Left cardiac atrium (tissue), 4 donors: ENCODE measurements at places on chromosomes 1 and 21. TPM values are rescaled to one million over a fixed set of nuclear protein-coding genes. Genes with fewer than 3 reads are reported as not detected.

- no peak for DNase-seq
These were observed 867.8 kb downstream of the AMY1C start for GRCh38 chr1:104617474-104617873.

Gene ZSCAN20
- 4.4 TPM for total RNA-seq

GRCh38 chr21:45926281-45926680 is 55.3 kb upstream of the COL6A1 start:
- no peak for DNase-seq

GRCh38 chr1:225446981-225447615 is 19.3 kb upstream of the LBR start:
- DNase-seq: no peak

Gene FAM110D
- 5.3 TPM for total RNA-seq

DNA sequence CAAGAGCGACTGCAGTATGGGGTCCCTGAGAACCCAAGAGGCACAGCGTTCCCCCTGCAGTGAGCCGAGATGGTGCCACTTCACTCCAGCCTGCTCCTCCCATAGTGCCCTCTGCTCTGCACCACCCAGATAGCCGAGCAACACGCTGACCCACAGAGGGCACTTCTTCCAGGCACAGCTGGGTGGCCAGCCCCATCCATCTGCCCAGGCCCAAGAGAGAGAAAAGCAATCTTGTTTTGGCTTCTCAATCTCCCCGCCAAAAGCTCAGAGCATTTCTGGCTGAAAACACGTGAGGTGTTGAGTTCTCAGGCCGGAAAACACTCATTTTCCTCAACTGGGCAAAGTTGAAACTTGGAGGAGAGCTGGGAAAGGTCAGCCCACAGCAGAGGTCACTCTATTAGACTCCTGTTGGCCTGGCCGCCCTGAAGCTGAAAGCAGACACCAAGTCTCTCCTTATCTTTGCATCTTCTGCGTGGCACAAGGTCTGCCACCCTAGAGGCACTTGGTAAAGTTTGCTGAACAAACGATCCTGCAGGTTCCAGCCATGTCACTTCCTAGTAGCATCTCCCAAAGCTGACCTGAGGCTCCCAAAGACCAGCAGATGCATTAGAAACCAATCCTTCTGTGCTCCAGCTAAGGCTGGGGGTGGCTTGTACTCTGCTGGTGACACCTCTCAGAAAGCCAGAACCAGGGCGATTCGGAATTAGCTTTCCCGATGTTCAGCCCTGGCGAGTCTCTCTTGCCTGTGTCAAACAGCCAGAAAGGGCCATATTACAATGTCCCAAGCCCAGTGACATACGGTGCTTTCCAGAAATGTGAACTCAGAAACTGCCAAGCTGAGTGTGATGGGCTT is 10.9 kb downstream of the CAPN9 start:
- DNase-seq: no peak

GRCh38 chr1:35947547-35947946 is 16.6 kb downstream of the AGO3 start:
- no peak for DNase-seq

Gene ORC1
- 0.94 TPM for total RNA-seq

Gene MEGF6
- total RNA-seq: 12.4 TPM

GRCh38 chr1:160744852-160745520 is 5.9 kb downstream of the SLAMF7 start:
- DNase-seq: no peak

- DNase-seq: no peak
These were observed 62.8 kb downstream of the ST3GAL3 start for GRCh38 chr1:43770111-43770510.

- no peak for DNase-seq
These were observed 211.6 kb upstream of the PLXNA2 start for GRCh38 chr1:208455821-208456220.

DNA sequence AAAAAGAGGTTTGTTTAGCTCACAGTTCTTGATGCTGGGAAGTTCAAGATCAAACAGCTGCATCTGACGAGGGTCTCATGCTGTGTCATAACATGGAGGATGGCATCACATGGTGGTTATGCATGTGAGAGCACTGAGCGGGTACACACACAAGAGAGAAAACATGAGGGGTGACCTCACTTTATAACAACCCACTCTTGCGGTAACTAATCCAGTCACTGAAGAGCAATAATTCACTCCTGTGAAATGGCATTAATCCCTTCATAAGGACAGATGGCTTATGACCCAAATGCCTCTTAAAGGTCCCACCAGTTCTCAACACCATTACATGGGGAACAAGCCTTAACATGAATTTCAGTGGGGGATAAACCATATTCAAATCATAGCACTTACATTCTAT is 23.2 kb upstream of the CHIT1 start:
- DNase-seq: no peak

- no peak for DNase-seq
These were observed 40.2 kb upstream of the VWA5B1 start for GRCh38 chr1:20250340-20250989.

Gene RAB7B
- 2.4 TPM for total RNA-seq

Gene PALMD
- total RNA-seq: 104 TPM

DNA sequence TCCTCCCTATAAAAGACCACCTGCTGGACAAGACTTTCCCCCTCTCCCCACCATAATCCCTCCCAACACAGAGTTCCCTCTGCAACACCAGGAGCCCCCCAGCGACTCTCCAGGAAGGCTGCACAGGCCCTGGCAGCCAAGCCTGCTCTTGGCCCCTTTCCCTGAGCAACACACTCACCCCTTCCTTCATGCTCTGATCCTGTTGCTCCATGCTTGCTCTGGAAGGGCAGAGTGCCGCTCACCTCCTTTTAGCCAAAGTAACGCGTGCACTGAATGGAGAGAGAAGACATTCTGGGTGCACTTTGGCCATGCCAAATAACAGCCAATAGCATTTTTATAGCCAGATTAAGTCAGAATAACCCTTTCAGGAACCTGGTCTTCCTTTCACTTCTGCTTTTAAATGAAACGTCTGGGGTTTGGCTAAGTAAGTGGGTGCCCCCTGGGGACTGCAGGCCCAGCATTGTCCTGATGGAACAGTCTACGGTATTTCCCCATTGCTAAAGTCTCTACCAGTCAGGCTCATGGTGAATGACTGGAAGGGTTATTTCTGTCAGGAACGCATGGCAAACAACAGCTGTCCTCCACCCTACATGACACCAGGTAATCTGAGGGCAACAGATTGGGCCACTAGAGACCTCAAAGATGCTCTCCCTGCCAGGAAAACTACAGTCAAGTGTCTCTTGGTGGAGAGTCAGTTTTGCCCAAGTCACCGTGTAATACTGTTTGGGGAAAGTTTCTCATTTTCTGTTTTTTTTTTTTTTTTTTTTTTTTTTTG is at the start of gene SLC2A5:
TSS of gene SLC2A5 (minus strand) at position 310 of the 775 bp plus-strand sequence. CDS start at position 211, 99 bp downstream.
- DNase-seq: peak; percentile 39

GRCh38 chr1:42877380-42877779 is 31.0 kb downstream of the ZNF691 start:
- no peak for DNase-seq

DNA sequence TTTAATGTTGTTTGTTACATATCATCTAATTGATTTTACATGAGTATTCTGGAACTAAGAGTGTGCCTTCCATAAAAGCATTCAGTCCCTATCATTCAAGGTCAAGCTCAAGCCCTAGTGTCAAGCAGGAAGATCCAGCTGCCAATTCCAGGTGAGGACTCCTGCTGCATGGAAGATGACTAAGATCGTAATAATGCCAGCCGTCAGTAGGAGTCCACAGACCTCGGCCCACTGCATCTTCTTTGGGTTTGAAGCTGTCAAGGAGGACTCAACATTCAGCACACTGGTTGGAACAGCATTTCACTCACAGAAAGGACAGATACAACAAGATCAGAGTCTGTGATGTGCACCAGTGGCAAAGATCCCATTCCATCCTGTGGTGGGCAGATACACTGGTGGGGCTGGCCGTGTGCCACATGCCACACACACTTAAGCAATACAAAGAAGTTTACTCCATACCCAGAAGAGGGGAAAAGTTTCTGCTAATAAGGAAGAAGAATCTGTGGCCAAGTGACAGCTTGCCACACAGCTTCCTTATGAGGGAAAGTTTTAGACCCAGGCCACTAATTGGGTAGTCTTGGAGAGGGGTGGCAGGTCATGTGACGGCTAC is 160.4 kb downstream of the PIK3R3 start:
- no peak for DNase-seq

- DNase-seq: no peak
These were observed 25.0 kb upstream of the COL18A1 start for GRCh38 chr21:45379901-45380330.

GRCh38 chr1:91506071-91506470 is 5.4 kb downstream of the CDC7 start:
- DNase-seq: no peak

Gene MTARC1
- 50.6 TPM for total RNA-seq

- DNase-seq: no peak
These were observed 108.1 kb upstream of the HAO2 start for GRCh38 chr1:119260506-119260905.

DNA sequence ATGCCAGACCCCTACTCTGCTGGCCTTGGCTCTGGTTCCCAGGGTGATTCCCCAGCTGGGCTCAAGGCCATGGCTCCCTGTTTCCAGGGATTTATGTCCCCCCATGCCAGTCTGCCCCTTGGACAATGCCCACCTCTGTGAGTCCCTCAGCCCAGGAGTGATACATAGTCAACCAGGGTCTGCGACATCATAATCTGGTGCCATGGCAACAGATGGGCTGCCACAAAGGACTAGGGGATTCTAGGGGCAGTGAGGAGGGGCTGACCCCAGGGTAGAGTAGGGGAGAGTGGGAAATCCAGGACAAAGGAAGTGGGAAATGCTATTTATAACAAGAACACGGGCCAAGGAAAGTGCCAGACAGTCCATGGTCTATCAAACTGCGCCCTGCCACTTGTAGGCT is 33.8 kb downstream of the LRP8 start:
- no peak for DNase-seq

GRCh38 chr1:156428746-156429288 is 59.8 kb downstream of the RHBG start:
- no peak for DNase-seq

DNA sequence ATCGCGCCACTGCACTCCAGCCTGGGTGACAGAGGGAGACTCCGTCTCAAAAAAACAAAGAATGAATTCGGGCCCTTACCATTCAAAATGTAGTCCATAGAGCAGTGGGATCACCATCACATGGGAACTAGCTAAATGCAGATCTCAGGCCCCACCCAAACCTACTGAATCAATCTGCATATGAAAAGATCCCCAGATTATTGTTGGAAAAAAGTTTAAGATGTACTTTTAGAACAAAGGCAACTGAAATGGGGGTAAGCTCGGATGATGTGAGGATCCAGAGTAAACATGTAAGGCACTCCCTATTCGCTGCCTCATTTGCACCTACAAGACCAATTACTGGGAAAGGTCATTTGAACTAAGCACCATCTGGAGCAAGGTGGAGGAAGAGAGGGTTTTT is 803 bp upstream of the FLAD1 start:
- DNase-seq: no peak

Gene HOOK1
- 8.3 TPM for total RNA-seq

Gene MED8
- 19.1 TPM for total RNA-seq

Gene ERRFI1
- total RNA-seq: 19.0 TPM

DNA sequence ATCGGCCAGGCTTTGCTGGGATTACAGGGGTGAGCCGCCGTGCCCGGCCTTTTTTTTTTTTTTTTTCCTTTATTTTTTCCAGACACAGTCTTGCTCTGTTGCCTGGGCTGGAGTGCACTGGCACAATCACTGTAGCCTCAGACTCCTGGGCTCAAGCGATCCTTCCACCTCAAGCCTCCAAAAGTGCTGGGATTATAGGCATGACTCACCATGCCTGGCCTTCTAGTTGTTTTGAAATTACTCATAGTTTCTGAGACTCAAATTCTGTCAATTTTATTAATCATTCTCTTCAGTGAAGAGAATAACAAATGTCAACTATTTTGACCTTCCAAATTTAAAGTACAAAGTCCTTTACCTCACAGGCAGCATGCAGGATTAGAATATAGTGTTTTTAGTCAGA is 374.5 kb downstream of the PLA2G4A start:
- no peak for DNase-seq

- DNase-seq: no peak
These were observed 249.9 kb downstream of the FMN2 start for GRCh38 chr1:240341365-240342250.

DNA sequence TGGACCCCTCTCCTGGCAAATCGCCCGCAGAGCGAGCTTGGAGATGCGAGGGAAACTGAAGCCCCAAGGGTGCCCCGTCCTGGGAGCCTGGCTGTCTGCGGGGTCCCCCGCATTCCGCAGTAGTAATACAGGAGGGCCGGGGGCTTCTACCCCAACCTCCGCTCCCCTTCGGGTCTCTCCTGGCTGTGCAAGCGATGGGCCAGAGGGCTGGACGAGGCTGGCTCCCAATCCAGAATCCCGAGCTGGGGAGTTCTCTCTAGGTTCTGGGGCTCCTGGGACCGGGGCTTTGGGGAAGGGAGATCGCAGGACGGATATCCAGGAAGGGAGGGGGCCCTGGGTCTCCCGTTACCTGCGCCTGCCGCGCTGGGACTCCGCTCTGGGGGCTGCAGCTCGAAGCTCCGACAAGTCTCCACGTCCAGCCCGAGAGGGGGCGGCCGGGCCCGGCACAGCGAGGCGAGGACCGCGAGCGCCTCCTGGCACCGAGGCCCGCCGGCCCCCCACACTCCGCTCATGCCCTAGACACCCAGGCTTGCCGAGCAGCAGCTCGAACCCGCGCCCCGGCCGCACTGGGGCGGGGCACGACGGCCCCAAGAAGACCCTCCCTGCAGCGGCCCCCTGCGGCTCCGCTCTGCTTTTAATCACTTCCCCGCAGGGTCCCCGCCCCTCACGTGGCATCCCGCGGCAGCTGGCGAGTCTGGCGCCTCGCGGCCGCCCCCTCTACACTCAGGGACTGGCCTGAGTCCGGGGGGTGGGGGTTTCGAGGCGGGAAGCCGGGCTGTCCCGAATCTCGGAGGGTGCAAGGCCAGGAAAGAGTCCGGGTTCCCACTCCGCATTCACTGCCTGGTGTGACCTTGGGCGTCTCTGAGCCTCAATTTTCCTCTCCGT is at the start of gene SYT6:
TSS of gene SYT6 (minus strand) at position 609 of the 885 bp plus-strand sequence. CDS start at position 512, 97 bp downstream.
- DNase-seq: no peak

DNA sequence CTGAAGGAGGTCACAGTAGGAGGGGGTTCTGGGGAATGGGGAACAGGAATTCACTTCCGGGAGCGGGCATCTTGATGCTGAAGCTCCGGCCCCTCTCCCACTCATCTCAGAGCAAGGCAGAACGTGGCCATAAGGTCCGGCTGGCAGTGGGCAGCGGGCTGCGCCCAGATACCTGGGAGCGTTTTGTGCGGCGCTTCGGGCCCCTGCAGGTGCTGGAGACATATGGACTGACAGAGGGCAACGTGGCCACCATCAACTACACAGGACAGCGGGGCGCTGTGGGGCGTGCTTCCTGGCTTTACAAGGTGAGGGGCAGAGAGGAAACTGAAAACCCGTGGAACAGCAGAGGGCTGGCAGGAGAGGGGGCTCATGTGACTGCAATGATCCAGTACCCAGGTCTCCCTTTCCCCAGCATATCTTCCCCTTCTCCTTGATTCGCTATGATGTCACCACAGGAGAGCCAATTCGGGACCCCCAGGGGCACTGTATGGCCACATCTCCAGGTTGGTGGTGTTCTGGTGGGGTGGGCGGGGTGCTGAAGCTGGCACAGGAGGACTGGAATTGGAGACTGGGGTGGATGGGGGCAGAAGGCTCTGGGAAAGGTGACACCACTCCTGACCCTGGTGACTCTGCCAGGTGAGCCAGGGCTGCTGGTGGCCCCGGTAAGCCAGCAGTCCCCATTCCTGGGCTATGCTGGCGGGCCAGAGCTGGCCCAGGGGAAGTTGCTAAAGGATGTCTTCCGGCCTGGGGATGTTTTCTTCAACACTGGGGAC is 3.0 kb downstream of the SLC27A3 start:
- peak; percentile 24 for DNase-seq

Gene SPATA46
- total RNA-seq: not detected
